Activated CD4-positive, CD25-positive, alpha-beta regulatory T cell treated with anti-CD3 and anti-CD28 coated beads, Interleukin-2, amount 50 U/mL, for 72 hours (primary cell): ENCODE measurements at places on chromosomes 12 and 14.

- no peak for DNase-seq
These were observed 33.8 kb downstream of the CREBL2 start for GRCh38 chr12:12645485-12645884.

DNA sequence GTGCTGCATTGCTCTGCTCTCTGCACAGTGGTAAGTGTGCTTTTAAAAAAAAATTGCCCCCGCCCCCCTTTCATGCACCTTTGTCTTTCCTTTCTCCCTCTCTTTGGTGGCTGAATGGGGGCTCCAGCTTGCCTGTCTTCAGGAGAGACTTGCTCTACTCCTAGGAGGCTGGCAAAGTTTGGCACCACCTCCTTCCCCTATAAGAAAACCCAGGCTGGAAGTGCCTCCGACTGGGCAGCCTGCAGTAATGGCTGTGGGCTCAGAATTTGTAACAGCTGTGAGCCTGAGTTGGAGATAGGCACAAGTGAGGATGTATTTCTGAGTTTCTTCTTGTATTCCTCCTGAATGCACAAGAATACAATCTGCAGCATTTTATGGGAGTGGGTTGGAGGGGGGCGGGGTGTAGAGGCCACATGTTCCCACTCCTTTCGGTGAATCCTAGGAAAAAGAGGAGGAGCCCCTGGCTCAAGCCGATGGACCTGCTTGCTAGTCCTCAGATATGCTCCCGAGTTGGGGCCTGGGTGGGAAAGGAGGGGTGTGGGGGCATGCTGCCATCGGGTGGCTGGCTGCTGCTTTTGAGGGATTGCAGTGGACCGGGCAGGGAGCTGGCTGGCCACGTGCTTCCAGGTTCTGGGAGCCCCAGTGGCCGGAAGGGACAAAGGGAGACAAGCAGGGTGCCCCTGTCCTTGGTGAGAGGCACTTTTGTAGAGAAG lies 124.3 kb downstream of the TSPAN9 start:
- DNase-seq: no peak

DNA sequence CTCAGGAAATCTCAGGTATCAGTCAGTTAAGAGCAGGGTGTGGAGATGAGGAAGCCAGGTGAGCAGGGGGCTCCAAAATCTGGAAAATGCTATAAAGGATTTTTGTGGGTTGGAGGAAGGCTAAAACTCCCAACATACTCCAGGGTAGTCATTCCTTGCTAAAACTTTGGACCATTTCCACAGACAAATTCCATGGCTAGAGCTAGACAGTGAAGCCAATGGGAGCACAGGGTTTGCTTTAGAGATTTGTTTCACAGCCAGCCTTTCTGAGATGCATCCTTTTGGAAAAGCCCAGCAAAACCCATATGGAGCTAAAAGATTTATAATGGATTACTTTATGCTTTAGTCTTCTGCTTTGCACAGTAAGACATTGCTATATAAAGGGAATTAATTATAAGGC lies 146.5 kb downstream of the SAMD4A start:
- DNase-seq: no peak

GRCh38 chr12:71130521-71131069 lies 27.2 kb downstream of the TSPAN8 start:
- no peak for DNase-seq

GRCh38 chr14:51957950-51958349 lies 31.4 kb upstream of the RTRAF start:
- DNase-seq: no peak

DNA sequence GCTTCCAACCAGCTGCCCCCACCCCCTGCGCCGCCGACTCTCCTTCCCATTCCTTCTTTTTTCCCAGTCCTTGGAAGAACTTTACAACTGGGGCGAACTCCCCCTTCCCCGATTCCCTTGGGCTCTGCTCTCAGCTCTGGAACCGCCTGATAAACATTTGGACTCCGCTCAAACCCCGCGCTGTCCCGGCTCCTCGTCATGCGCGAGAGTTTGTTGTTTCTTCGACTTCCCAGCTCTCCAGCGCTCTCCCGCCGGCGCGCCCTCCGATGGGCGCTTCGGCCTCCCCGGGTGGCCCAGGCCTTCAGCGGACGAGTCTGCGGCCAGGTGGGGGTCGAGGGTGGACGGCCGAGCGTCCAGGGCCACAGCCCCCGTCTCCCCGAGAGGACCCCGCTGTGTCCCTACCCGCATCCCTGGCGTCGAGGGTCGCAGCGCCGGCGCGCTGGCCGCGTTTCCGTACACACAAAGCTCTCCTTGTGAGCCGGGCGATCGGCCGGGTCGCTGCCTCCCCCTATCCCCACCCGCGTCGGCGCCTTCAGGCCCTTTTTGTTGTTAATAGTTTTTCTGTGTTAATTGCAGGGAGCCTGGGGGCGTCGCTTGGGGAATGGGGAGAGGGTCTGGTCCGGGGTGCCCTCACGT lies 847 bp downstream of the MMP14 start:
- no peak for DNase-seq

GRCh38 chr14:64845878-64846277 lies 33.8 kb downstream of the SPTB start:
- no peak for DNase-seq

DNA sequence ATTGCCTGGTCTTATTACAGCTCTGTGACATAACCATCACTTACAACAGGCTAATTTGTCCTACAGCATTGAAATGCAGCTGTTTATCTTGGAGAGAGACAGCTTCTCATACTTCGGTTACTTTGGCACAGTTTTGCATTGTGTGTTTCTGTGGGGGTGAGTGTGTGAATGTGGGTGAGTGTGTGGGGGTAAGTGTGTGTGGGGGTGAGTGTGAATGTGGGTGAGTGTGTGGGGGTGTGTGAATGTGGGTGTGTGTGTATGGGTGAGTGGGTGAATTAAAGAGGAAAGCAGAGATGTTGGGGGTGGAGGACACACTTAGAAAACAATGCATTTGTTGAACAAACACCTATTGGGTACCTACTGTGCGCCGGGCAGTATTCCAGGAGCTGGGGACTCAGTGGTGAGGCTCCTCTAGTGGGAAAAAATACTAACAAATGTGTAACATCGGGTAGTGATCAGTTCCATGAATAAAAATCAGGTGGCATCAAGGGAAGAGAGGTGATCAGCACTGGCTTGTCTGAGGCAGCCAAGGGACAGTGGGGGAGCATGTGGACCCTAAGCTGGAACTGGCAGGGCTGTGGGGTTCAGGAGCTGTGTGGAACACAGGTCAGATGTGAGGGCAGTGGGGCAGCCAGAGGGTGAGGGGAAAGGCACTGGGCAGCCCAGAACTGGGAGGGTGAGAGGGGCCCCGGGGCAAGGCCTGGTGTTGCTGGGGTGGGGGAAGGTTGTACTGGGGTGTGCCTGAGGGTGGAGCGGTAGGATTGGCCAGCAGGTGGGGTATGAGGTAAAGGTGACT lies 44.1 kb upstream of the AMN start:
- DNase-seq: no peak

GRCh38 chr12:124898200-124898922 lies 16.1 kb downstream of the UBC start:
- DNase-seq: peak; percentile 66
